Neural progenitor cell (in vitro differentiated cells): ENCODE measurements at places on chromosomes 3 and 15.

DNA sequence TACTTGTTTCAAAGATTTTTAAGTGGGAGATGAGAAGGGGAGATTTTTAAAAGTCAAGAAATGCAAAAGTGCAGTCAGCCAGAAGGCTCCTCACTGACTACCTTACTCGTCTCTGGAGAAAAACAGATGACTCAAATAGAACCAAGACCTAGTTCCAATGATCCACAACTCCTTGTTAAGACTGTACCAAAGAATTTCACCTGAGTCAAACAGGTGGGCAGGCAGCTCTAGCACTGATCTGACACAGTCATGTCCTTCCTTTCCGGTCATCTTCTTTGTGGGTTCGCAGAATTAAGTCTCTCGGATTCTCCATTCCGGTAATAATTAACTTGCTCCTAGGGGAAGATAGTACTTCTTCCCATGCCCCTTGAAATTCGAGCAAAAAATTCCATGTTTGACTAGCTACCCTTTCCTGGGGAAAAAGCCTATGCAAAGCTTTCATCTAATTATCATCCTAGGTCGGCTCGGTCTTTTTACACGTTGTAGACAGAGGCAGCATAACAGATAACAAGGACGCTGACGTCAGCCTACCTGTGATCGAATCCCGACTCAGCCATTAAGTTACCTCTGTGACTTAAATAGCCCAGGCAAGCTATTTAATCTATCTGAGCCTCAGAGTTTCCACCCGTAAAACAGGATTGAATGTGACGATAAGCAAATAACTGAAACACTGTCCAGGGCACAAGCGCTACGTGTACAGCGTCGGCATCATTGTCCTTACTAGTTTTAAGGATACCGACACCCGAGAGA is 758 bp downstream of the SELENOK start:
- peak; percentile 63 for DNase-seq

GRCh38 chr3:172303941-172304558 is 144.2 kb downstream of the GHSR start:
- DNase-seq = no peak

DNA sequence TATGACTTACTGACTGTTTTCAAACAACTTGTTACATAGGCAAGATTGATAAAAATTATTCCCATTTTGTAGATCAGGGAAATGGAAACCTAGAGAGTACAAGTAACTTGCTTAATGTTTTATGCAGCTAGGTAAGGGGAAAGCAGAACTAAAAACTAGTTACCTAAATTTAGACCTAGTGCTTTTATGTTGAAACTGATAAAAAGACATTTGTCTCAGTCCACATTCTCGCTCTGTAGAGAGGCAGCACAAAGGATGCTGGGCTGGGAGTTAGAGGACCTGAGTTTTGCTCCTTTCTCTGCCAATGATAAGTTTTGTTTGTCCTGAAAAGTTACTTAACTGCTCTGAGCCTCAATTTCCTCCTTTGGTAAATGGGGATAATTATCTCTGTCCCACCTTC is 17.4 kb downstream of the TIMP4 start:
- no peak for DNase-seq

GRCh38 chr3:72746430-72747411 is 101.5 kb downstream of the SHQ1 start:
- no peak for DNase-seq

- DNase-seq = peak; percentile 74
These were observed 103.5 kb downstream of the CORO2B start for GRCh38 chr15:68682330-68682729.

DNA sequence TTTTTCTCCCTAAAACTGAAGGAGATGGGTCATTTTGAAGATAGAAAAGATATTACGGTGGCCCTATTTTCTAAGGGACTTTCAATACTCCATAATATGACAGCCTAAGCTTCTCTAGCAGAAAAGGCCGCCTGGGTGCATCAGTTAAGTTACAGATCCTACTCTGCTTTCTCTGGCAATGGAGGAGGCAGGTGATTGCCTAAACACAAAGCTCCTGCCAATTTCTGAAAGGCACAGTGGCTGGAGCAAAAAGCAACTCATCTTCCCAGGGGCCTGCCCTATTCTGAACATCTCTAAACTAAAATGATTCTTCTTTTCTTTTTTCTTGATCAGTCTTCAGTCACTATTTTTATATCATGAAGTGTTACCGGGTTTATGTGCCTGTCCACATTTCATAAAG is 276.7 kb downstream of the CNTN4 start:
- DNase-seq = peak; percentile 8

DNA sequence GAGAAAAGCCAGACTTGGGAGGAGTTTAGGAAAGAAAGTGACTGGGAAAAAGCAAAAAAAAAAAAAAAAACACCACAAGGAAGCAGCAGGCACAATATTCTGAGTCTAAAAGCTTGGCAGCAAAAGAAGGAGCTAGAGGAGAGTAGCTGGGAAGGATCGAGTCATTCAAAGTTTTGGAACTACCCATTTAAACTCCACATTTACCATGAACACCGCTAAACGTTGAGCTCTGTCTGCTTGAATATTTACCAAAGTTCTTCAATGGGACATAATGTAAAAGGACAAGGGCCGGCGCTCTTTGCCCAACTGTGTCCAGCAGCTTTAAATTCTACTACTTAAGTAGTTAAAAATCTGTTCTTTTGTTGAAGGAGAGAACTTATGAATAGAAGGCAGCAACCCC is 481.9 kb downstream of the FOXP1 start:
- DNase-seq = no peak

- no peak for DNase-seq
These were observed 8.0 kb downstream of the TMEM45A start for GRCh38 chr3:100500320-100500880.

GRCh38 chr3:172323894-172324610 is 124.2 kb downstream of the GHSR start:
- DNase-seq = no peak

DNA sequence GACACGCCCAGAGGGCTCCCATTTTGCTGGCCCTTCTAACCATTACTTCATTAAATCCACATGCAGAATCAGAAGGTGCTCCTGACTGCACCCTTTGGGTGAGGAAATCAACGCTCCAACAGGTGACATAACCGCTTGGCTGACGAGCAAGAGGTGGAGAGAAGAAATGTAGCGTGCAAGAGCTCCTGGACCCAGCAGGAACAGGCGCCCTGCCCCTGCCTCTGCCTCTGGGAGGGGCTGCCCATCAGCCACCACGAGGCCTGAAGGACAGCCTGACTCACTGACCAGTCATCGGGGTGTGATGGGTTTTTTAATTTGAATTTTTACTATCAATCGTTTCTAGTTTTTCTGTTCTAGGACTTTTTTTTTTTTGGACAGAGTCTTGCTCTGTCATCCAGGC is 218.2 kb downstream of the ADAMTS17 start:
- no peak for DNase-seq

GRCh38 chr3:14388201-14388600 is 14.2 kb upstream of the SLC6A6 start:
- no peak for DNase-seq
